ENCODE measurements at places on chromosomes 3 and 15.
A peak's percentile ranks its signal among the peaks of the same experiment; 100 is the strongest.

- no peak for DNase-seq
Measured at GRCh38 chr3:136703429-136703828, 48.7 kb downstream of the STAG1 start.

DNA sequence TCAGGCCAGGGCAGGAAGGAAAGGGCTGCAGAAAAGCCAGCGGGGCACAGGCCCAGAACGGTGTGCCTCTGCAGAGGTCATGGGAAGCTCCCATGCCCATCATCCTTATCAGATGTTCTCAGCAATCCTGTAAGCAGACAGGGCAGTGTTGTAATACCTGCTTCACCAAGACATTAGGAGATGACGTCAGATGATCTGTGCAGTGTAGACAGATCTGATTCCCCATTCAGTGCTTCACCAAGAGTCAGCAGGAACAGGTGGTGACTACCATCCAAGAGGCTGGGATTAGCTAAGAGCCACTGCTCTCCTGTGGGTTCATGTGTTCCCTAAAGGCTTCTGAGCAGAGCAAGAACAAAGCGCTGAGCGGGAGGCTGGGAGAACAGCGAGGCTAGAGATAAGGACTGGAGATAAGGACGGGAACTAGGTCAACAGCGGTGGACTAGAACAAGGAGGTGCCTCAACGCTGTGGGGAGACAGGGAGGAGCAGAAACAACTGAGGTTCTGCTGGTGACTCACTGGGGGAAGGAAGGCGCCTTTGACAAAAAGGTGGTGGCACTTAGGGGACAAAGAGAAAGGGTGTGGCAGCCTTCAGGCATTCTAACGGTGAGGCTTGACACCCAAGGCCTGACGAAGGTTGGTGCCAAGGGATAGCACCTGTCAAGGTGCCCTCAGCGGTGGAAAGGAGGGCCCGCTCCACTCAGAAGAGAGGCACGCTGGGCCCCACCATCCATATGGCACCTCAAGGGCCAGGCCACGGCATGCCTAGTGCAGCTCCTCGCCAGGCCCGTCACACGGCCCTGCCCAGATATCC lies 28.4 kb downstream of the CCDC12 start:
- peak; percentile 74 for DNase-seq

DNA sequence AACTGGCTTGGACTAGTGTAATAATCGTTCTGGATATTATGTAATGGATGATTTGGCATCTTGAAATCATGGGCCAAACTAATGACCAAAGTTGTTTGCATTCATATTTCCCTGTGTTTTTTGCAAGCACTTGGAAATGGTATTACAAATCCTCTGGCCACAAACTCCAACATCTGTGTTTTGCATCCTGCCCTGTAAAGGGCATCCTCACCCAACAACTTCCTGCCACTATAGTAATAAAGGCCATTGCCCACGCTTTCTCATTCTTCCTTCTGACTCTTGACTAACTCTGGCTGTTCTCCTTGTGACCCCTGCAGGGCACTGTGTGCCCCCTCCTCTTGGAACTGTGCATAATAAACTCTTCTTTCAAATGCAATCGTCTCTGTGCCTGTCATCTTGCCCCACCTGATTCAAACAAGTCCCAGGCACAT lies 25.4 kb upstream of the PSMD6 start:
- peak; percentile 33 for DNase-seq

GRCh38 chr3:100650651-100651619 lies 41.5 kb downstream of the ADGRG7 start:
- DNase-seq = peak; percentile 75

- DNase-seq = peak; percentile 30
Measured at GRCh38 chr3:192802957-192803899, 75.9 kb upstream of the FGF12 start.

DNA sequence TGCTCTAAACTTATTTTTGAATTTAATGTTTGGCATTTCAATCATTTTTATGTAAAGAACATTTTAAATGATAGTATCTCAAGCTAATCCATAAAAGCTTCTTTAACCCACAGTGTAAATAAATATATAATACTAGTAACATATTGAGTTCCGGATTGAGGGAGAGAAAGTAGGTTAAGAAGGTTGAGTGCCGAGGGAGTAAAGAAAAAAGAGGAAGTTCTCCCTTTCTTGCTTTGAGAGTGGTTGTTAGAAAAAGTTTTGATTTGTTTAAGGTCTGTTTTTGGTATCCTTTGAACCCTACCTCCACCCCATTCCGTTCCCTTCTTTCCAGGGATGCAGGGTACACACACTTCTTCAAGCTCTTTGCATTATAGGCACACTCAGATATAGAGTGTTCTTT lies 130.8 kb downstream of the VPS8 start:
- DNase-seq = no peak

All from LHCN-M2 (cell line).